Liver (tissue), 10 donors: ENCODE measurements at places on chromosomes 1 and 21.

GRCh38 chr1:216836316-216836715 is 113.1 kb upstream of the ESRRG start:
- DNase-seq: no peak

- DNase-seq: no peak
Observed at GRCh38 chr1:209989525-209989924, 51.5 kb downstream of the SYT14 start.

- no peak for DNase-seq
Observed at GRCh38 chr21:35394634-35395369, 345.7 kb upstream of the RUNX1 start.

DNA sequence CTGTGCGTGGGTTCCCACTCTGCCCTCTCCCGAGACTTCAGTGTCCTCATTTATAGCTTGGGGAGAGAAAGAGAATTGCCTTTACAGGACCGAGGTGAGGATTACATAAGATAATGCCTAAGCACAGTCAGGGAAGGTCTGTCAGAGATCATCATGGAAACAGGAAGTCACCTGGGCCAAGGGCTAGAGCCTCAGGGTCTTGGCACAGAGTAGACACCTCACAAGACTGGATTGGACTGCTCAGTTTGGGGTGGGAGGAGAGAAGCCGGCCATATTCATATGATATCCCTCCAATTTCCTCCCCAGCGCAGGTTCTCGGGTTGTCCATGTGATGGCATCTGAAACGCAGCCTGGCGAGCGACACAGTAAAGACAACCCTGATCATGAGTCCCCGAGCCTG is 3.8 kb downstream of the CNR2 start:
- no peak for DNase-seq

DNA sequence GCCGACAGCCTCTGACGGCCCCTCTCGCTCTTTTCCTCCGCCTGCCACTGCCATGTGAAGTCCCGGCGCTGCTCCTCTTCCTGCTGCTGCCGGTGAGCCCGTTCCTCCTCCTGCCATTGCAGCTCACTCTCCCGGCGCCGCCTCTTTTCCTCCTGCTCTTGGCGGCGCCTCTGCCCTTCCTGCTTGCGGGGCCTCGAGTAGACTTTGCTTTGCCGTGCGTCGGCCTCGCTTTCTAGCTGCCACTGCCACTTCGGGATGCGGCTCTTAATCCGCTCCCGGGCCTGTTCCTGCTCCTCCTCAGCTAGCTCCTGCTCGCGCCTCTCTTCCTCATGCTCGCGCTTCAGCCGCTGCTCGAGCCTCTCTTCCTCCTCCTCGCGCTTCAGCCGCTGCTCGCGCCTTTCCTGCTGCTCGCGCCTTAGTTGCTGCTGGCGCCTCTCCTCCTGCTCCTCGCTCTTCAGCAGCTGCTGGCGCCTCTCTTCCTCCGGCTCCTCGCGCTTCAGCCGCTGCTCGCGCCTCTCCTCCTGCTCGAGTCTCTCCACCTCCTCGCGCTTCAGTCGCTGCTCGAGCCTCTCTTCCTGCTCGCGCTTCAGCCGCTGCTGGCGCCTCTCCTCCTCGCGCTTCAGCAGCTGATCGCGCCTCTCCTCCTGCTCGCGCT is 4.3 kb downstream of the TCHH start:
- no peak for DNase-seq

DNA sequence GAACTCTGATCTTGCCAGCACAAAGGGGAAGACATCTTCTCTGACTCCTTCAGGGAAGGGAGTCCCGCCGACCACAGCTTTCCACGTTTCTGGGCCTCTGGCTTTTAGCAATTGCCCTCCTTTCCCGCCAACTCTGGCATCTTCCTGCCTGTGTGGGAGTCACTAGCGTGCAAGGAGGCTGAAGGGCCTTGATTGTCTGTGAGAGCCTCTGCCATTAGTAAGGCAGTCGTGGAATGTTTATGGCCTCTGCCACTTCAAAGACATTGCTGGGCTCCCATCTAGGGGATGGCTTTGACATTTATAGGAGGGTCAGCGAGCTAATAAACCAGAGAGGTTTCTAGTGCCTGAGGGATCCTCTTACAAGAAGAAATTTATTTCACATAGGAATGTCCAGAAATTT is 14.3 kb upstream of the PROK1 start:
- DNase-seq: no peak

DNA sequence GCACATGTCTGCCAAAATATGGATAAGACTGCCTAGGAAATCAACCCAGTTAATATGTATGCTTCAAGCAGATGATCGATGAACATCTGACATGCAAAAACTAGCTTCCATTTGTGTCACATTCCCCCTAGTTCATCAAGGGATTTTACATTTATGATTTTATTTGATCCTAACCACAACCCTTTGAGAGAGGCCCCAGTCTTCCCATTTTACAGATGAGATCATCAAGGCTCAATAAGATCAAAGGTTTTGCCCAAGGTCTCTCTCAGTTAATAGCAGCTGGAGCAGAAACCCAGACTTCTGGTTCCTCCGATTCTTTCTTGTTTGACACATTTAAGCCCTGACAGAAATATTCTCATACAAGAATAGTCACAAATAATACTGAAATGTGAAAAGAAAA is 107.7 kb upstream of the PPP2R5A start:
- DNase-seq: no peak

GRCh38 chr1:41698916-41699860 is 214.7 kb upstream of the EDN2 start:
- no peak for DNase-seq

DNA sequence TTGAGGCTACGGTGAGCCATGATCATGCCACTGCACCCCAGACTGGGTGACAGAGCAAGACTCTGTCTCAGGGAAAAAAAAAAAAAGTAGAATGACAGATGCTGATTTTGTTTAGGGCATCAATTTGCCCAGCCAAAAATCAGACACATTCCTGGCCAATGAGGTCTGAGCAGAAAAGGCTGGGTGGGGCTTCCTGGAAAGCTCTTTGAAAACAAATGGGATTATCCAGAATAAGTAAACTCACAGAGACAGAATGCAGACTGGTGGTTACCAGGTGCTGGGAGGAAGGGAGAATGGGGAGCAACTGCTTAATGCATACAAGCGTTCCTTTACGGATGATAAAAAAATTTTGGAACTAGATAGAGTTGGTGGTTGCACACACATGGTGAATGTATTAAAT is 10.1 kb upstream of the CITED4 start:
- DNase-seq: no peak

DNA sequence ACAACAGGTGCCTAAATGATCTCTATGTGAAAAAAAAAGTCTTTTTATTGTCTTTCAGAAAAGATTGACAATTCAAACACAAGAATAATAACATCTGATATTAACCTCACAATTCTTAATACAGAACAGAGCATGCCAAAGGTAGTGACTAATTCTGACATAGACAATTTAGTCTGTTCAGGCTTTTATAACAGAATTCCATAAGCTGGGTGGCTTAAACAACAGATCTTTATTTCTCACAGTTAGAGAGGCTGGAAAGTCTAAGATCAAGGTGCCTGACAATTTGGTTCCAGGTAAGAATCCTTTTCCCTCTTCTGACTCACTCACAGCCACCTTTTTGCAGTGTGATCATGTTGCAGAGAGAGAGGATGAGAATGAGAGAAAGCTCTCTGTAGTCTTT is 27.0 kb downstream of the DPYD start:
- DNase-seq: no peak

DNA sequence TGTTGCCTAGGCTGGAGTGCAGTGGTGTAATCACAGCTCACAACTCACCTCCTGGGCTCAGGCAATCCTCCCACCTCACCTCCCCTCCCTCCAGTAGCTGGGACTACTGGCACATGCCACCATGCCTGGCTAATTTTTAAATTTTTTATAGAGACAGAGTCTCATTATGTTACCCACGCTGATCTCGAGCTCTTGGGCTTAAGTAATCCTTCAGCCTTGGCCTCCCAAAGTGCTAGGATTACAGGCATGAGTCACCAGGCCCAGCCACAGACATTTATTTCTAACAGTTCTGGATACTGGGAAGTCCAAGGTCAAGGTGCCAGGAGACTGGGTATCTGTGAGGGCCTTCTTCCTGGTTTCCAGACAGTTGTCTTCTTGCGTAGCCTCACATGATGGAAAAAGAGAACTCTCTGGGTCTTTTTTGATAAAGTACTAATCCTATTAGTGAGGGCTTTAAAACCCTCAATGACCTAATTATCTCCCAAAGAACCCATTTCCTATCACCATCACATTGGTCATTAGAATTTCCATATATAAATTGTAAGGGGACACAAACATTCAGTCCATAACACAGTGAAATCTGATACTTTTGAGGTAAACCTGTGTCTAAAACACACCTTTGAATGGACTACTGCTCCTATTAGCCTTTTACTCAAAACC is 67.9 kb downstream of the PHACTR4 start:
- no peak for DNase-seq

DNA sequence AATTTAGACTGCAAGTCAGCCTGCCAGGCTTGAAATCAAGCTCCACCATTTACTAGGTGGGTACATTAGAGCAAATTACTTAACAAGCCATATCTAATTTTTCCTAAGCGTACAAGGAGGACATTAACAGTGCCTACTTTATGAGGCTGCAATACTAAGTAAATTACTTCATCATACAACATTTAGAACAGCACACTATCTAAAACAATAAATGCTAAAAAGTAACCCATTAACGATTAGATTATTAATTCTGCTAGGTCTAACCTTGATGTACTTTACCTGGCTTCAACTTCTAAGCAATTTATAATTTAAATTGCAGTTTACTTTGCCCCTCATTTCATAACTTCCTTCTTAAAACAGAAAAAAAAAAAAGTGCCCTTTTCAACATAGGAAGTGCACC is 1155.6 kb upstream of the NCAM2 start:
- no peak for DNase-seq

DNA sequence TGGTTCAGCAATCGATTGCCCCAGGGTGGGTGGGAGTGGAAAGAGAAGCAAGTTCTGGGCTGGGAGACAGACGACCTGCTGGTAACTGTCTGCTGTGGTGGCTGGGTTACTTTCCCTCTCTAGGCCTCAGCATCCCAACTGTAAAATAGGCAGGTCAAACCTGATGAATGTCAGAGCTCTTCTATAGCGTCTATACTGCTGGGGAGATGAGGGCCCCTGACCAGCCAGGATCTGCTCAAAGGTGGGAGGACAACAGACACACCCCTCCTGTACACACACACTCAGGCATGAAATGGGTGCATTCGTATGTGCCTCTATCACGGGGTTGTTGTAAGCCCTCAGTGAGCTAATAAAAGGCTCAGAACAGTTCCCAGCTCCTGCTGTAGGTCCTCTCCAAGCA is 12.7 kb upstream of the EPHB2 start:
- DNase-seq: no peak
